ENCODE measurements at places on chromosomes 2 and 18.

GRCh38 chr18:8367217-8367988 is 241.8 kb upstream of the RAB12 start:
- no peak for DNase-seq

DNA sequence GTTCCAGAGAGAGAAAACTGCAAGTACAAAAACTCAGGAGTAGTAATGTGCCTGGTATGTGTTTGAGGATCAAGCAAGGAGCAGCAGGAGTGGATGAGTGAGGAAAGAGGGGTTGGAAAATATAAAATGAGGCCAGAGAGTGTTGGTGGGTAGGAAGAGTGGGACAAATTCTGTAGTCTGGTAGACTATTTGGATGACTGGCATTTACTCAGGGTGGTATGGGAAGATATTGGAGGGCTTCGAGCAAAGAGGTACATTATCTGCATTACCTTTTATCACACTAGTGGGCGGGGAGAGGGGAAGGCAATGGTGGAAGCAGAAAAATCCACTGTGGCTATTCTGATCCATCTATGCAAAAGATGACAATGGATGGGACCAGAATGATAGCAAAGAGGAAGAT is 381.7 kb upstream of the VWC2L start:
- DNase-seq = no peak

DNA sequence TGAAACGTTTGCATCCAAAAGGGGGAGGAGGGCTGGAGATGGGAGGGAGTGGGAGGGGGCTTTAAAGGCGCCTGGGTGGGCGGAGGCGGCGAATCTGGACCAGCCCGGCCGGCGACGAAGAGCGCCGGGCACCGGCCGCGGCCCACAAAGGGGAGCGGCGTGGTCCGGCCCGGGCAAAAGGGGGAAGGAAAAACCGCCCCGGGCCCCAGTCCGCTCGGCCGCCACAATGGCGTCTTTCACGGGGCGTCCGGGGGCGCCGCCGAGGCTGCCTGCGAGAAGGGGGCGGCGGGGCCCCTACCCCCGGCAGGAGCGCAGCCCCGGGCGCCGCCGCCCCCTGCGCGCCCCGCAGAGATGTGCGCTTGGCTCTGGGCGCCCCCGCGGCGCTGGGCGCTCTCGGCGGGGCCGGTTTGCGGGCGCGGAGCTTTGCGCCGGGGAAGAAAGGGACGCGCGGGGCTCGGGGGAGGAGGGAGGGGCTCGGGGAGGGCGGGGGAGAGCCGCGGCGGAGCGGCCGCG is 108.1 kb upstream of the KCTD1 start:
- DNase-seq = no peak

DNA sequence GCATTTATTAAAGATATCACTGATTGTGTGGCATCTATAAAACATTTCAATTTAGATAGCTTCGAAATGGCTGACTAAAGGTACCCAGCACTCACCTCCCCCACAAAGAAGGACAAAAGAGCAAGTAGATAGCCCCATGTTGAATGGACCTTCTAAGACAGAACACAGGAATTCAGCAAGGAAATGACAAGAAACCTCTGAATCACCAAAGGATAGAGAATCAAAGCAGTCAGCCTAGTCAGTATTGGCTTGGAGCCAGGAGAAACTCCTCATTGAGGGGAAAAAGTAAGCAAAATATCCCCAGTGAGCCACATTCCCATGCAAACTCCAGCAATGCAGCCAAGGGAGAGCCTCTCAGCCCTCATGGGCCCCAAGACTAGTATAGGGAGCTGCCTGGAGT is 113.7 kb downstream of the BARD1 start:
- no peak for DNase-seq

- DNase-seq = no peak
Measured at GRCh38 chr2:102027036-102027980, 35.5 kb downstream of the IL1R2 start.

GRCh38 chr2:55771612-55772011 is 78.0 kb upstream of the PNPT1 start:
- no peak for DNase-seq

All from CD4-positive, alpha-beta T cell treated with Interleukin-2 at 100 ng/mL for 4 hours (primary cell).